Myometrial cell (primary cell): ENCODE measurements at places on chromosomes 1 and 21. TPM values are rescaled to one million over a fixed set of nuclear protein-coding genes. Genes with fewer than 3 reads are reported as not detected.

Gene HES2
- not detected in 2 replicates for total RNA-seq

Gene TPR
- 33.1 and 42.1 TPM in 2 replicates for total RNA-seq

Gene FAF1
- 51.6 and 67.5 TPM in 2 replicates for total RNA-seq

Gene CFAP141
- total RNA-seq = not detected in 2 replicates

Gene AGT
- total RNA-seq = 1.2 TPM in 1 of 2 replicates, not detected in the other

Gene LCE3B
- not detected in 2 replicates for total RNA-seq

Gene SYT11
- total RNA-seq = 17.0 and 19.3 TPM in 2 replicates

Gene KCNJ6
- total RNA-seq = under 0.01 TPM in 1 of 2 replicates, not detected in the other

Gene FCAMR
- not detected in 2 replicates for total RNA-seq

Gene CLIC6
- not detected in 2 replicates for total RNA-seq

Gene MCL1
- total RNA-seq = 189 and 206 TPM in 2 replicates

Gene CDC20
- total RNA-seq = 157 TPM in 2 replicates

Gene PGLYRP4
- total RNA-seq = not detected in 2 replicates
